Activated CD4-positive, alpha-beta T cell treated with anti-CD3 and anti-CD28 coated beads for 24 hours (primary cell): ENCODE measurements at places on chromosomes 3 and 15.

GRCh38 chr3:128879991-128880390 is 571 bp downstream of the ACAD9 start:
- no peak for DNase-seq

GRCh38 chr3:40417845-40418543 is 31.0 kb downstream of the ENTPD3 start:
- no peak for DNase-seq

- no peak for DNase-seq
Observed at GRCh38 chr15:81865850-81866537, 179.8 kb downstream of the MEX3B start.

- DNase-seq: no peak
Observed at GRCh38 chr3:106086038-106086437, 217.2 kb upstream of the CBLB start.

GRCh38 chr15:76809412-76810103 is 95.6 kb downstream of the SCAPER start:
- DNase-seq: no peak

DNA sequence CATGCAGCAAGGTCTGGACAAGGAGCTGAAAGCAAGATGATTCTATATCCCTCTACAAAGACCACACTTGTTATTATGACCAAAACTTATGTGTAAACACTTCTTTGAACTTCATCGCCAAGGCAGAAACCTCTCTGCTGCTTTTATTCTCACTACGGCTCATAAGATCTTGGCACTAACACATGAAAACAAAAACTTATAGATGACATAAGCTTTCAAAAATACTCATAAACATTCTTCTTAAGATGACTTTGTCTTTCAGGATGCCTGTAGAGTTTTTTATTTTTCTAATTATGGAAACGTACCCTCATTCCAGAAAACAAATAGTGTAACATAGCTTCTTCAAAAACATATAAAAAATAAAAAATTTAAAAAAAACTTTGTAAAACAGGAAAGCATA is 12.5 kb upstream of the C15orf61 start:
- DNase-seq: no peak

DNA sequence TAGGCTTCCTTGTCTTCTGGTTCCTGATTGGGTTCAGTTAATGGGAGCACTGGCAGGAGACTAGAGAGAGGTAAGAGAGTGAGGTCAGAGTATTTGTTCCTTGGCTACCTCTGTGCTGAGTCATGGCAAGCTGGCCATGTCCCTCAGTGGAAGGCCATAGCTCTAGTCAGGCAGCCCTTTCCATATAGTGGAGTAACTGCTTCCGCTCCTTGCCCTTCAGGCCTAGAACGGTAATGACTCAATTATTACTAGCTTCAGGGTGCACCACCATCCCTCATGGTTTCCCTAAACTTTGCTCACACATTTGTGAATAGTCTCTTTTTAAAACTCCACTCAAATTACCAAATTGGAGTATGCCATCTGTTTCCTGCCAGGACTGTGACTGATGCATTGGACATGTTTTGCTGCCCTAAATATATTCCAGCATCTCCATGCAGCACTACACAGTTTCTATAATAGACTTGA is 10.5 kb upstream of the ANO10 start:
- no peak for DNase-seq

DNA sequence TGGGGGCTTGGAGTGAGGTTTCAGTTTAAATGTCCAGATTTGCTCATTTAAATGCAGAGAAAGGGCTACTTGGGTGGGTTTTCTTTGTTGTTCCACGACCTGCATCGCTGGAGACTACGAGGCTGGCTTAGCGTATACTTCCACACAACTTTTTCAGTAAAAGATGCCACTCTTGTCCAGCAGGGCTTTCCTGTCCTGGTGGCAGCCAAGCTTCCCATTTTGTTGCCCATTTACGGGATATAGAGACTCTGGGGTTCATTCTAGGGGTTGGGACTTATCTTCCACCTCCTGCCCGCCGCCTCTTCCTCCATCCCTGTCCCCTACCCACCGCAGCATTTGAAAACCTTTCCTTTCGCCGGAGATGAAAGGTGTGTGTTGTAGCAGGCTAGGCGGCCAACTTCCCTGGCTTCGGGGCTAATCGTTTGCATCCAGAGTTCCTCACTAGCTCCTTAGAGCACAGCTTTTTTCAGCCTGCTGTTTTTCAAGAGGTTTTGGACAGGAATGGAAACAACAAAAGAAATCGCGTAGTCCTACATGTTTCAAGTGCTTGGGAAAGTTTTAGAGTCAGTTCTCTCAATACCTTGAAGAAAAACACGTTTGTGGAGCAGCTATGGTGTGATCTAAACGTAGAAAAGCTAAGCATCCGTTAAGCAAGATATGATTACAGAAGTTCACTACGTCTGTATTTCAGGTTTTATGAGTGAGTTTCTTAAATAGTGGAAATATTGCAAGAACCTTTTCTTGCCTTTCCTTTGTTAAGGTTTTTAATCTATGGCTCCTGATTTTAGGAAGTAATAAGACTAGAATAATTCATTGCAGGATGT is 843 bp downstream of the CHRNA5 start:
- no peak for DNase-seq

GRCh38 chr3:66706890-66707289 is 206.1 kb upstream of the LRIG1 start:
- DNase-seq: no peak

DNA sequence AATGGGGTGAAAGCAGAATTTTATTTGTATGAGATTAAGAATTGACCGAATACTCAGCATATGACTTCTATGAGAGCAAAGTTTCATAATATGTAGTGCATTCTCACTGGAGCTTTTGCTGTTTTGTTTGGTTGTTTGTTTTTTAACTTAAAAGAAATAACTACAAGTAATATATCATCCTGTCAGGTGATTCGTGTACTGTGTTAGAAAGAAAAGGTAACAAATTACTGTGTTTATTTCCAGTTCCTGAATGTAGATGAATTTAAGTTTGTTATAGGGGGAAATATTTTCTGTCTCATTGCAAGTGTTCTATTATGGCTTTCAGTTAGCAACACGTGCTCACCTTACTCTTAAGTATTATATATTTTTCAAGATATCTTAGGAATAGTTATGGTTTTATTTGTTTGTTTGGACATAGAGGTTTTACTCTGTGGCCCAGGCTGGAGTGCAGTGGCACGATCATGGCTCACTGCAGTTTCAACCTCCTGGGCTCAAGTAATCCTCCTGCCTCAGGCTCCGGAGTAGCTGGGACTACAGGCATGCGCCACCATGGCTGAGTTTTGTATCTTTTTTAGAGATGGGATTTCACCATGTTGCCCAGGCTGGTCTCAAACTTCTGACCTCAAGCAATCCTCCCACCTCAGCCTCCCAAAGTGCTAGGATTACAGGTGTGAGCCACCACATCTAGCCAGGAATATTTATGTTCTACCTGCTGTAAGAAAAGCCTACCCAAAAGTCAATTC is 125.4 kb downstream of the FNDC3B start:
- DNase-seq: no peak
